Activated naive CD4-positive, alpha-beta T cell treated with anti-CD3 and anti-CD28 coated beads, Interleukin-2, amount 50 U/mL, for 16 hours (primary cell): ENCODE measurements at places on chromosomes 12 and 14.

GRCh38 chr12:56221232-56221756 is 428 bp downstream of the RNF41 start:
- DNase-seq: no peak

DNA sequence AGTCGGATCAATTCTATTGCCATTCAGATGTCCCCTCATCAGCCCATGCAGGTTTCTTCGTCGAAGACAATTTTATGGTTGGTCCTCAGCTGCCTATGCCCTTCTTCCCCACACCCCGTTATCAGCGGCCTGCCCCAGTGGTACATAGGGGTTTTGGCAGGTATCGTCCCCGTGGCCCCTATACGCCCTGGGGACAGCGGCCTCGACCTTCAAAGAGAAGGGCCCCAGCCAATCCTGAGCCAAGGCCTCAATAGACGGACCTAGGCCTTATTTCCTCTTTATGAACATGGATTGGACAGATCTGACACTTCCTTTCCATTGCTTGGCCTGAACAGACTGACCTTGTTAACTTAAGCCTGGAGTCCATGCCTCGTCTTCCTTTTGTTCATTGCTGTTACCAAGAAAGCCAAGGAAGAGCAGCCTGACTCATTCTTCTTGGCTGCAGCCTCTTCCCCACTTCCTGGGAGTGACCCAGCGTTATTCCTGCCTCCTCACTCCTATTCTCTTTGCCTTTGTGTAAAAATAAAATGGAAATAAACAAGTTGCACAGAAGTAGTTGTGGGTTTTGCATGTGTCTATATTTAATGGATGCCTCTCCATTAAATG is 156.5 kb upstream of the AMIGO2 start:
- no peak for DNase-seq

GRCh38 chr12:27859648-27860047 is 79.6 kb upstream of the MANSC4 start:
- no peak for DNase-seq

- DNase-seq: peak; percentile 47
Measured at GRCh38 chr14:24398653-24399446, at the start of gene NYNRIN. TSS of gene NYNRIN (plus strand) at chr14:24399003. CDS start at chr14:24399247, 244 bp downstream.

GRCh38 chr12:5455045-5455444 is 23.1 kb downstream of the NTF3 start:
- DNase-seq: no peak

GRCh38 chr14:77318006-77318553 is 2.6 kb downstream of the POMT2 start:
- DNase-seq: no peak

DNA sequence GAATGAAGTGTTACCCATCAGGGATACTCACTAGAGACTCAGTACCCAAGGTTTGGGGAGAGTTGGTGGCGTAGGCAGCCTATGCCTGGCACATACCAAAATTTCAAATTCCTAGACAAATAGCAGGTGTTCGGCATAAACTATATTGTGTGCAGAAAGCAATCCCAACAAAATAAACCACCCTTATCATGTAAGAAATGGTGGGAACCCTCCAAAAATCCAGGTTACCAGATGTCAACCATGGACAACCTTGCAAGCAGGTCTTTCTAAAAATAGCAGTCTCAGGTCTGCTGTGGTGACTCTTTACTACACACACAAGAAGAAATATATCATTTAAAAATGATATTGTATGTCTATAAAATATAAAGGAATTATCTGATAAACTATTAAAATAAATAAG is 17.7 kb upstream of the PTGER2 start:
- DNase-seq: no peak

DNA sequence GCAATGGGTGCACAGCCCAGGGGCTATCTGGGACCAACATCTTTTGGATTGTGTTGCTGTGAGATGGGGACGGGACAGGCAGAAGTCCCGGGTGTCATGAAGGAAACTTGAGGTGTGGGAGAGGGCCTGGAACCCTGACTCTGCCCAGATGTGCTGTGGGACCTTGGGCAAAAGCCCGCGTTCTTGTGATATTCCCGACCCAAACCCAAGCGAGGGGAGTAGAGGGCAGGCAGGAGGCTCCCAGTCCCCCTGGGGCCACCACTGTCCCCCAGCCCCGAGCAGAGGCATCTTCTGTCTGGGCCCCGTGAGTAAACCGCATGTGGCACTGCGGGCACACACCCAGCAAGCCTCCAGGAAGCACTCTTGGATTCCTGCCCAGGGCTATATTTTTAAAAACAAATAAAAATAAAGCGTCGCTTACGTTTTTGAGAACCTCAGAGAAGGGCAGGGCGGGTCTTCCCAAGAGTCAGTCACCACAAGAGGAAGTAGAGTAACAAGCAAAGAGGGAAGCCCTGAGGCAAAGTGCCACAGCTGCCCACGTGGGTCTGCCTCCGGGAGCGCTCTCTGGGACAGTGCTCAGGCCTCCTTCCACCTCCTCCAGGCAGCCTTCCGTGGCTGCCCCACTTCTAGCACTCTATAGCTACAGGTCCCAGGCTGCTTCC is 39.5 kb downstream of the BEGAIN start:
- DNase-seq: no peak

- no peak for DNase-seq
Measured at GRCh38 chr14:85093631-85094330, 436.2 kb upstream of the FLRT2 start.

- DNase-seq: no peak
Measured at GRCh38 chr14:67491741-67492507, 3.4 kb upstream of the TMEM229B start.

- DNase-seq: no peak
Measured at GRCh38 chr12:68785358-68785757, 22.6 kb upstream of the MDM2 start.

- peak; percentile 15 for DNase-seq
Measured at GRCh38 chr14:70822530-70823185, 13.3 kb upstream of the MAP3K9 start.

GRCh38 chr12:4806439-4807115 is 86.4 kb downstream of the GALNT8 start:
- no peak for DNase-seq

DNA sequence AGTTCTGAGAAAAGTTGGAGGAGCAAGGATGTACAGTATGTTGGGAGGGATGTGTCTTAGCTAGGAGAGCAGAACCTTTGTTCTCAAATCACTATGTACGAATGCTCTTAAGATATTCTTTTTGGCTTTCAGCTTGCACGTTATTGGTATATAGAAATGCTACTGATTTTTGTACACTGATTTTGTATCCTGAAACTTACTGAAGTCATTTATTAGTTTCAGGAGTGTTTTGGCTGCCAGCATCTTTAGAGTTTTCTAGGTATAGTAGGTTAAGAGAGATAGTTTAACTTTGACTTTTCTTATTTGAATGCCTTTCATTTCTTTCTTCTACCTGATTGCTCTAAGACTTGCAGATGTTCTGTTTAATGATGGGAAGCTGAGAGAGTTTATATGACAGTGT is 442.8 kb upstream of the FBXO33 start:
- no peak for DNase-seq

GRCh38 chr14:44778604-44779003 is 183.1 kb downstream of the KLHL28 start:
- DNase-seq: no peak

DNA sequence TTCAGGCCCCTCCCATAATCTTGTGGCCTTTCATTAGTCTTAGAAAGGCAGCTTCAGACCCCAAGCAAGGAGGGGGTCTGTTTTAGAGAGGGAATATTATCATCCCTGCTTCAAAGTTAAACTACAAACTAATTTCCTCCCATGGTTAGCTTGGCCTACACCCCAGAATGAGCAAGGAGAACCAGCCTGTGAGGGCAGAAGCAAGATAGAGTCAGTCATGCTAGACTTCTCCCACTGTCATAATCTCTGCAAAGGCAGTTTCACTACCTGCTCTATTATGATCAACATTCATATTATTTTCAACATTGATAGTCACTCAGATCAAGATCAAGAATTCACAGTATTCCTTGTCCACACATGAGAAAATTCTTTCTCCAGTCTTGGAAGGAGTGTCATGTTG is 105.1 kb downstream of the GXYLT1 start:
- no peak for DNase-seq

DNA sequence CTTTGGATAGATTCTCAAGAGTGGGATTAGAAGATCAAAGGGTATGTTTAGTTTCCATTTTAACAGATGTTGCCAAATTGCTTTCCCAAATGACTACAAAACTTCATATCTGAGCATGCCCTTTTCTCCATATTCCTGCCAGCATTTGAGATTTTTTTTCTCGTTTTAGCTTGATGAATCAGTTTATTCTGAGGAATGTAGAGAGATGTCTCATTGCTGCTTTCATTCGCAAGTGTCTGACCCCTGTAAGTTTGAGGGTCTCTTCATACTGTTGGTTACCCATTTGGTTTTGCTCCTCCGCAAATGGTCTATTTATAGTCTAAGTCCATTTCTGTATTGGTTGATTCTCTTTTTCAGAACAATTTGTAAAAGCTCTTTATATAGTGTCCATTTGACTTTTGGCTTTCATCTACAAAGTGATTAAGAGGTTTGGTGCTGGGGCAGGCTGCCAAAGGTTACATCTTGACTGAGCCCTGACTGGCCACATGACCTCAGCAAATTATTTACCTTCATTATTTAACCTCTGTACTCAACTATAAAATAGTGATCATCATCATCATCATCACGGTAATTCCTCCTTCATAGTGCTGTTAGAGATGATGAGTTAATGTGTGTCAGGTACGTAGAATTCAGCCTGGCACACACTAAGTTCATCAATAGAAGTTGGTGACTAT is 33.6 kb downstream of the HCAR2 start:
- DNase-seq: no peak

DNA sequence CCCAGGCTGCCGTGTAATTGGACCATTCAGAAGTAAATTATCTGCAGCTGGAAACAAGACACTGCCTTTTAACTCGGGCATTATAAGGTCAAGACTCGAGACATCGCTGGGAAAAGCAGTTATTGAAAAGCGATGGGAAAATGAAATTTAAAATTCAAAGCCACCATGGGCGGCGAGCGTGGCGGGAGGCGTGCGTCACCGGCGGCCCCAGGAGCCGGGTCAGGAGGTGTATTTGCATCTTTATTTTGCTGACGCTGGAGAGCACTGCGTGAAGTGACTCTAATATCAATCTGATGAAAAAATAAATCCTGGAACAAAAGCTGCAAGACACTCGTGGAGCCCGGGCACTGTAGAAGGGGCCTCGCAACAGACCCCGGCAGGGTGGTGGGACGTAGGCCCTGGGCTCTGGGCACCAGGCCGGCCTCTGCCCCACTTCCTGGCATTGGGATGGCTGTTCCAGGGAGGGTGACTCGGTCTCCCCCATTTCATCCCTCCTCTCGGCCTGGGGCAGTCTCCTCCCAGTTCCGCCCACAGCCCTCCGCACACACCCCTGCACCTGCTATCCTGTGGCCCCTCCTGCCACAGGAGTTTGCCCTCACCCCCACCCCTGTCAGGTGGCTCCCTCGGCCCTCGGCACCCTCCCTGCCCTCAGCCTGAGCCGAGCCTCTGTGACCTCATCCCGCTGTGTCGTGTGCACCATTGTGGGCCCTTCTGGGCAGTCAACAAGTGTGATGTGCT is 196.2 kb downstream of the KIF26A start:
- no peak for DNase-seq

DNA sequence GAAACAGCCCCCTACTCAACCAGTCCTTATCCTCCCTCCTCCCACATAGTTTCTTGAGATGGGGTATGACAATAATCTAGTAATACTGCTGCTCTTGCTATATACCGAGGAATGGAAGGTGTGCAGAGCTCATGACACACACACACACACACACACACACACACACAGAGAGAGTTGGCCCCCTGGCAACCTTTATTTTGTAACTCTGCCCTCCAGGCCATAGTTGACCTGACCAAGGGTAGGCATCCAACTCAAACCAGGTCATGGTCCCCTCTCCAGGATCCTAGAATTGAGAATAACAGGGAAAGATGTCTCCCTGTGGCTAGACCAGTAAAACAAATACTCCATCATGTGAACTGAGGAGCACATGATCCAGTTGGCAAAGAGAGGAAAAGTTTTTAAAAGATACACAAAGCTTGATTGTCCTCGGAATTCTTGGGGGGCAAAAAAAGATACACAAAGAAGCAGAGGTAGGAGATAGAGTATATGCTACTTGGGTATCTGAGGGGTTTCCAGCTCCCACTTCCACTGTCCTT is 11.3 kb downstream of the ERO1A start:
- DNase-seq: no peak

GRCh38 chr12:54865683-54866324 is 11.5 kb downstream of the MUCL1 start:
- no peak for DNase-seq

- DNase-seq: no peak
Measured at GRCh38 chr14:36975834-36976233, 196.6 kb downstream of the SLC25A21 start.

- DNase-seq: no peak
Measured at GRCh38 chr14:84217066-84217465, 1312.9 kb upstream of the FLRT2 start.

GRCh38 chr12:126784328-126784921 is 1482.5 kb upstream of the TMEM132C start:
- no peak for DNase-seq

- DNase-seq: no peak
Measured at GRCh38 chr14:32561520-32561919, 232.4 kb downstream of the AKAP6 start.

DNA sequence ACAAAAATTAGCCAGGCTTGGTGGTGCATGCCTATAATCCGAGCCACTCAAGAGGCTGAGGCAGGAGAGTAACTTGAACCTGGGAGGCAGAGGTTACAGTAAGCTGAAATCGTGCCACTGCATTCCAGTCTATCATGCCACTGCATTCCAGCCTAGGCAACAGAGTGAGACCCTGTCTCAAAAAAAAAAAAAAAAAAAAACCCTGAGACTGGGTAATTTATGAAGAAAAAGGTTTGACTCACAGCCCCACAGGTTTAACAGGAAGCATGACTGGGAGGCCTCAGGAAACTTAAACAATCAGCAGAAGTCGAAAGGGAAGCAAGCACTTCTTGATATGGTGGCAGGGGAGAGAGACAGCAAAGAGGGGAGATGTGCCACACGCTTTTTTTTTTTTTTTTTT is 123.2 kb downstream of the GXYLT1 start:
- no peak for DNase-seq

- DNase-seq: no peak
Measured at GRCh38 chr14:69014829-69015259, 35.7 kb upstream of the ACTN1 start.

- no peak for DNase-seq
Measured at GRCh38 chr12:13592063-13592942, 389.1 kb downstream of the GRIN2B start.

- no peak for DNase-seq
Measured at GRCh38 chr14:22311636-22312035, 277.4 kb downstream of the DAD1 start.

GRCh38 chr12:131105351-131105735 is 151.6 kb downstream of the ADGRD1 start:
- no peak for DNase-seq

DNA sequence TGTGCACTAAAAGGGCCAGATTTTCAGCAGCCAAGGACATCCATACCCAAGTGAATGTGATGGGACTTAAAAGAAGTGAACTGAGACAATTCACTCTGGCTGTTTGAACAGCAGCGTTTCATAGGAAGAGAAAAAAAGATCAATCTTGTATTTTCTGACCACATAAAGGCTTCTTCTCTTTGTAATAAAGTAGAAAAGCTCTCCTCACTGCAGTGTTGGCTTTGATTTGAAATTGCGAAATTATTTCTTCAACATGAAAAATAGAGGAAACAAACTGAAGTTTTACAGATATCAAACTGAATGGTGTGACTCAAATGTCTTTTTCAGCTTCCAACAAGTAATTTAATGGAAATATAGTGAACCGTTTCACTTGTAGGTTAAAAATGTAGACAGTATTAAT is 11.3 kb upstream of the KCNMB4 start:
- DNase-seq: no peak

GRCh38 chr14:91754819-91755218 is 22.9 kb upstream of the CATSPERB start:
- no peak for DNase-seq
